ENCODE measurements at places on chromosomes 12 and 14.

- no peak for DNase-seq
Measured at GRCh38 chr12:84136862-84137367, 775.7 kb downstream of the SLC6A15 start.

DNA sequence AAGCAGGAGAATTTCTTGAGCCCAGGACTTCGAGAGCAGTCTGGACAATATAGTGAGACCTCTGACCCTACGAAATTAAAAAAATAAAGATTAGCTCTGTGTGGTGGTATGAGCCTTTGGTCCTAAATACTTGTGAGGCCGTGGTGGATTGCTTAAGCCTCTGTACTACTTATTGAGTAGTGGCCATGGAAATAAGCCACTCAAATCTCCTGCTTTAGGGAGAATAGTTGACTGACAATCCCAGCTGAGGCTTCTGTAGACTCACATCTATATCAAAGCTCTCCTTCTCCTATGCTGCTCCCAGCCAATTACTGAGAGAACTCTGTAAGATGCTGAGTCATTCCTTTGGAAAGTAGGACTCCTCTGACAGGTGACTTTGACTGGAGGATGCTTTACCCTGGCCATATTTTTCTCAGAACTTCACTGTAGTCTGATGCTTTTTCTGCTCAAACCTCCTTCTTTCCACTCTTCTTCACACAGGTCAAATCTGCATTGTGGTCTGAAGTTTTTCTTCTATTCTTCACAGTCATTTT lies 420.2 kb downstream of the SLC6A15 start:
- no peak for DNase-seq

DNA sequence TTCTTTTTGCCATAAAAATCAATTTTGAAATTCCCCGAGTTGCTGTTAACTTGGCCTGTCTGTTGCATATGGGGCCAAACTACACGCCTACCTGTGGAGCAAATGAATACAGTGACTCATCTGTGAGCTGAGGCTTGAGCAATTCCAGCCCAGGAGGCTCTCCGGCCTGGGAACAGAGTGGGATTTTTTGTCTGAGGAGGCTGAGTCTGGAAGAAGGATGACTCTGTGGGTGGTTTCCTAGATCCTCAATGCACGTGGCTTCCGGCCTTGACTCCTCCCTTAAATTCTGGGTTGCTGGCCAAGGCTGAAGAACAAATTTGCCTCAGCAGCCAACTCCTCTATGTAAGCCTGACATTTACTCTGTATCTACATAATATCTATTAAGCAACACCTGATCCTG lies 124.1 kb downstream of the SSPN start:
- peak; percentile 26 for DNase-seq

- no peak for DNase-seq
Measured at GRCh38 chr14:56180754-56181542, 62.7 kb downstream of the PELI2 start.

- DNase-seq = no peak
Measured at GRCh38 chr12:108612788-108613282, 15.0 kb upstream of the TMEM119 start.

DNA sequence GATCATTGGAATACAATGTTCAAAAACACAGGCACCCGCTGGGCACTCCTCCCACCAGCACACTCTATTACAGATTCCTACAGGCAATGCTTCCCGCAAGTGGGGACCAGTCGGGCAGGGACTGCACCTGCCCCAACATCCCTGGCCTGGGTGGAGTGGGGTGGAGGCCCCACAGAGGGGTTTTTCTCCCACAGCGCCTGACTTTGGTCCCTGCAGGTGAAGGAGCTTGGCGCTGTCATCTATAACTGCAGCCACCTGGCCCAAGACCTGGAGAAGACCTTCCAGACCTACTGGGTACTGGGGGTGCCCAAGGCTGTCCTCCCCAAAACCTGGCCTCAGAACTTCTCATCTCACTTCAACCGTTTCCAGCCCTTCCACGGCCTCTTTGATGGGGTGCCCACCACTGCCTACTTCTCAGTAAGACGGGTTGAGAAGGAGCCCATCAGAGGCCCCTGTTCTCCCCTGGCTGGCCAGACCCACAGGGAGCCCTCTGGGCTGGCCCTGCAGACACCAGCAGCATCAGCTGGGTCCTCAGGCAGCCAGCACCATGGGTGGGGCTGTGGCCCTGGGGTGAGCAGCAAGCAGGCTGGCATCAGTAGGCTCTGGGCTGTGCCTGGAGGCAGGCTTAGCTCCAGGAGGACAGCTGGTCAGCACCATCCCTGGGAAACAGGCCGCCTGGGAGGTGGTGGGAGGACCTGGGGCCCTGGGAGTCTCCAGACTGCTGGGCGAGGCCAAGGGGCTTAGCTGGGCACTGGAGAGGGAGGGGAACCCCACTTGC lies 6.0 kb downstream of the PLD4 start:
- no peak for DNase-seq

DNA sequence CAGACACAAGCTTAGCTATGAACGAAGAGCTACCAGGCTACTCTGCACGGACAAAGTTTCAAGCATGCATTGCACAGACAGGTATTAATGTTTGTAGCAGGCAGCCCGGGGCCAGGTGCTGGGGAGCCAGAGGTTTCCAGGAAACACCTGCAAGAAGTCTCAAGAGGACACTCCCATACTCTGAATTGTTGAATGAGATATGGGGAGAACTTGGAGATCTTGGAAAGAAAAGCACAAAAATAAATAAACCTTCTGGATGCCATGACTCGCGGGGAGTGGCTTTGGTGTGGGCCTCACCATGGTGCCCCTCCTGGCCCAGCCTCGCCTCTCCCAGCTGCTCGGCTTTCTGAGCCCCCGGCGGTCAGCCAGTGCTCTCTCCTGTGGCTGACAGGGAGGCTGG lies 186.8 kb downstream of the TTC7B start:
- DNase-seq = no peak

- peak; percentile 61 for DNase-seq
Measured at GRCh38 chr12:129772501-129773493, 131.0 kb downstream of the TMEM132D start.
